ENCODE measurements at places on chromosomes 3 and 15. TPM values are rescaled to one million over a fixed set of nuclear protein-coding genes. Genes with fewer than 3 reads are reported as not detected.

Gene ARGFX
- not detected for total RNA-seq

Gene SIDT1
- total RNA-seq = not detected

Gene TEX9
- 1.0 TPM for total RNA-seq

Gene ZNF501
- total RNA-seq = 2.2 TPM

Gene MESP1
- 1.5 TPM for total RNA-seq

Gene C2CD4A
- total RNA-seq = 0.05 TPM

All from glomerular endothelial cell (primary cell).